A673 (cell line): ENCODE measurements at places on chromosomes 1 and 21. TPM values are rescaled to one million over a fixed set of nuclear protein-coding genes. Genes with fewer than 3 reads are reported as not detected.
A peak's percentile ranks its signal among the peaks of the same experiment; 100 is the strongest.

GRCh38 chr1:27342778-27343638 lies 1.2 kb downstream of the SYTL1 start:
- no peak for DNase-seq

DNA sequence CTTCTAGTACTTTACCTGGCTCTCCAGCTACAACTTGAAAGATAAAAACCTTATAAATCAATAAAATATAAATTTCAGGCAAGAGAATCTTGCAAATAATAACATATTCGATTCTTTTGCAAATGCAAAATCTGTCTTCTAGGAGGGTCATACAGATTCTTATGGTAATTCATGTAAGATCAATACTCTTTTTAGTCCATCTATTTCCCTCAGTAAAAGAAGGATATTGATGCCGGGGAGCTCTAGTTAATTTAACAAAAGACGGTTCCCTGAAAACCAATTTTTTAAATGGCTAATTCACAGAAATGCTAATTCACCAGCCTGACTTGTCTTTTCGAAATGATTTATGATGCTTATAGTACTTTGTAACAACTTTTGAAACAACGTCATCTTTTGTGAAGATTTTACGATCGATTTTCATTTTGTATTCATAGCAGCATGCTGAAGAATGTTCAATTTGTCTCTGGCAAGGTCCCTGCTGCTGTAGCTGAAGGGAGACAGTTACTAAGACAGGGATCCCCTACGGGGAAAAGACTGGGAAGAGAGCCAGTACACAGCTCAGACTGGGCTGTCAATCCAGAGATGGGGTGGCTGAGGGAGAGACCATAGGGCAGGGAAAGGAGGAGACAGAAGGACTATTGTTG lies 90.6 kb upstream of the SPAG17 start:
- DNase-seq, result peak; percentile 66

GRCh38 chr1:230668227-230668626 lies 25.9 kb downstream of the COG2 start:
- no peak for DNase-seq

DNA sequence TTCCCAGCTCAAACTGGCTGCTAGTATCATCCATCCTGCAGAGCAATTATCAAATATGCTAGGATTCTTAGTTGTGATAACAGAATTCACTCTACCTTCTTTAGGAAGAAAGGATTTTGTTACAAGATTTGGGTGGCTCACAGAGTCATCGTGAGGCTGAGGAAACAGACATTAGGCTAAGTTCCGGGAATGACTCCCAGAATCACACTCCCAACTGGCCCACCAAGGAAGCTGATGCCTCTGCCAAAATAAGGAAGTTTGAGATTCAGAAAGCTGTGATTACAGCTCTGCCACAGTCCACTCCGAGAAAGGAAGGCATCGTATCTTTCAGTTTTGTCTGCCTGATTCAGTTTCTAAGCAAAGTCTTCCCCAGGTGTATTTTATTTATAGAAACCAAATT lies 50.6 kb upstream of the LYPLAL1 start:
- DNase-seq, result no peak

DNA sequence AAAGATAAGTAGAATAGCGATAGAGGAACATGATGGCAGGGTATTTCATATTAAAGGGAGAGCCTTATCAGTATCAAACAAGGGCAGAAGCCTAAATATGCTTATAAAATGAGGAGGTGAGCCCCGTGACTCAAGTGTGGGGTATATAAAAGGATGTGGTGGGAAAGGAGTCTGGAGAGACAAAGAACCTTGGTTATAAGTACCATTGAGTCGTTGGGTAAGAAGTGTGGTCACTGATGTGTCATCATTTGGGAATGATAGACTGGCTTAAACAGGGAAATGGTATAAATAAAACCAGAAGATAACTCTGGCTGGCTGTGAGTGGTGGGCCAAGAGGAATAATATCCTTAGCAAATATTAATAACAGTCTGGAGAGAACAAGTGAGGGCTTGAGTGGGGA lies 10.9 kb upstream of the CD5L start:
- no peak for DNase-seq

DNA sequence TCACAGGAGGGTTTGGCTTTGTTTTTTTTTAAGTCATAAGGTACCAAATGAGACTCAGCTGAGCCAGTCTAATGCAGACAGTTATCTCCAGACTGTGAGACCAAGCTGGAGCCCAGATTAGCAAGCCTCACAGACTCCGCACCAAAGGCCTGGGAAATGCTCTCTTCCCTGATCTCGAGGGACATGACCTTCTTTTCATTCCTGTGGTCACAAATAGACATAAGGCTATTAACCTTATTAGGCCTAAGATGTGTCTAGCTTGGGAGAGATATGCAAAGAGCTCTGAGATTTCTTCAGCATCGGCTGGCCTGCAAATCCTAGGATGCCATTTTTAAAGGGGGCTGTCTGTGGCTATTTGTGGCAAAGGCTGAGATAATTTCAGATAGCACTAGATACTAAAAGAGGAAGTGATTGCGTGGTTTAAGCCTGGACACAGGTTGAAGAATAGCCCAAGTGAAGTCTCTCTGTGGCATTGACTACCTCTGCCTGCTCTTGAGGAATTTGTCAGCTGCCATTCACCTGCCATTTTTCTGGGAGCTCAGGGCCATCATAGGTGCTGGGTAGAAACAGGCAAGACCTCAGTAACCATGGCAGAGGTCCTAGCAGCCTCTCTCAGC lies 301.3 kb downstream of the SIPA1L2 start:
- no peak for DNase-seq

- DNase-seq, result no peak
These were observed 14.6 kb upstream of the SLC6A17 start for GRCh38 chr1:110135666-110136065.

Gene CLCA2
- not detected in 2 replicates for total RNA-seq
